ENCODE measurements at places on chromosomes 1 and 21.

- H3K27me3 ChIP-seq = no peaks in the 10 kb centered on the region
- H3K36me3 ChIP-seq = peaks cover 16% of the 10 kb centered on the region
- no peak overlapping the region for H3K4me3 ChIP-seq
- peak; percentile 59 for DNase-seq
- H3K4me1 ChIP-seq = no peaks in the 10 kb centered on the region
Observed at GRCh38 chr1:86914998-86915736, 732 bp downstream of the HS2ST1 start.

GRCh38 chr1:206608108-206608698 lies 4.1 kb downstream of the EIF2D start:
- no peak overlapping the region for H3K27ac ChIP-seq
- no peak overlapping the region for H3K4me3 ChIP-seq
- peak; percentile 41 for DNase-seq
- peaks cover 33% of the 10 kb centered on the region for H3K36me3 ChIP-seq

DNA sequence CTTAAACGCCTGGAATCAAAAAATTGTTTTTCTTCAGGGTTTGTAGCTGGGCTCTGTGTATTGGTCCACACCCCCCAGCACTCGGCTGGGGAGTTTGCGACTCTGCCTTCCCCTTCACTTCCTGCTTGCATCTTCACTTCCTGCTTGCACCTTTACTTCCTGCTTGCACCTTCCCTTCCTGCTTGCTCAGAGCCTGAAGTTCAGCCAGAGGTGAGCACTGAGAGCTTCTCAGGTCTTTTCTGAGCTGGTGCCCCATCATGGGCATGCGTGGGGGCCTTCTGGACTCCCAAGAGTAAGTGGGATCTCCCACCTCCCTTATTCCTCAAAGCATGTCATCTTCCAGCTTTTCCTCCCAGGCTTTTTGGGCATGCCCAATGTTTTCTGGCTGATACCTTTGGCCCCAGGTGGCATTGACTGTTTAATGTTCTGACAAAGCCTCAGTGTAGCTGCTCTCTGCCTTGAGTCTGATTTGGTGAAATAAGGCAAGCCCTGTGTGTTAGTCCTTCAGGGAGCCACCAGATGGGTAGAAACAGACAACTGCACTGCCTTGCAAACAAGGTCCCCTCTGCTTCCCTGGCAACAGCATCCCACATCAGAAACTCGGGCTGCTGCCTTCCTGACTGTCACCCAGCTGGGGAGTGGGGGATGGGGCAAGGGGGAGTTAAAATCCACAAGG lies 3.5 kb downstream of the KRTAP10-2 start:
- H3K27ac ChIP-seq = no peak overlapping the region
- no peaks in the 10 kb centered on the region for H3K27me3 ChIP-seq
- H3K4me3 ChIP-seq = no peak overlapping the region
- DNase-seq = no peak

- no peaks in the 10 kb centered on the region for H3K36me3 ChIP-seq
- no peak overlapping the region for H3K27ac ChIP-seq
- no peak overlapping the region for H3K4me3 ChIP-seq
- H3K4me1 ChIP-seq = no peaks in the 10 kb centered on the region
- DNase-seq = no peak
Observed at GRCh38 chr21:41682719-41683179, 84.1 kb downstream of the RIPK4 start.

GRCh38 chr21:18743531-18743930 lies 339.9 kb upstream of the TMPRSS15 start:
- H3K36me3 ChIP-seq = no peaks in the 10 kb centered on the region
- H3K27me3 ChIP-seq = no peaks in the 10 kb centered on the region

DNA sequence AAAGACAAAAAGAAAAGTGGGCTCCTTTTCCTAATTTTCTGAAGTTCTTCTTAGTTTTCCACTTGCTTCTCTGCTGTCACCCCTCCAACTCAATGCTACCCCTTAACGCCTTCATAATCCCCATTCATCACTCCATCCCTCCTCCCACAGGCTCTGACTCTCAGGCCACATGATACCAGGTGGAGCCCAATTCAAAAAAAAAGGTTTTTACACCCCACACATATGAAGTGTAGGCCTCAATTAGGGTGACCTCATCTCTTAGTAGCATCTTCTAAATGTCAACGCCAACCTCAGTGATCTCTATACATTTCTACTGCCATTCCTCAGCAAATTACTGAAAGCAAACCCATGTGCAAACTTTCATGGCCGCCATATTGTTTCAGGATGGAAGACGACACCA lies 6.4 kb downstream of the SSBP3 start:
- H3K27me3 ChIP-seq = no peaks in the 10 kb centered on the region
- peaks cover 90% of the 10 kb centered on the region for H3K36me3 ChIP-seq
- H3K27ac ChIP-seq = no peak overlapping the region
- H3K4me1 ChIP-seq = no peaks in the 10 kb centered on the region
- H3K4me3 ChIP-seq = no peak overlapping the region

GRCh38 chr1:246930830-246931548 lies 759 bp downstream of the AHCTF1 start:
- H3K4me1 ChIP-seq = no peaks in the 10 kb centered on the region
- DNase-seq = peak; percentile 41
- peak overlapping the region; percentile 93 for H3K4me3 ChIP-seq
- H3K27ac ChIP-seq = no peak overlapping the region

- no peak overlapping the region for H3K4me3 ChIP-seq
- H3K36me3 ChIP-seq = peaks cover 12% of the 10 kb centered on the region
- DNase-seq = no peak
Observed at GRCh38 chr1:48966583-48966982, 189.9 kb upstream of the BEND5 start.

GRCh38 chr1:17425806-17426600 lies 13.5 kb downstream of the RCC2 start:
- H3K4me1 ChIP-seq = peaks cover 4% of the 10 kb centered on the region
- peak overlapping the region; percentile 25 for H3K4me3 ChIP-seq
- H3K27me3 ChIP-seq = no peaks in the 10 kb centered on the region
- H3K27ac ChIP-seq = no peak overlapping the region
- no peak for DNase-seq

All from H9 (cell line).